ENCODE measurements at places on chromosomes 16 and 17.
A peak's percentile ranks its signal among the peaks of the same experiment; 100 is the strongest.

GRCh38 chr17:46951706-46952105 lies 27.3 kb downstream of the RPRML start:
- no peak for DNase-seq

DNA sequence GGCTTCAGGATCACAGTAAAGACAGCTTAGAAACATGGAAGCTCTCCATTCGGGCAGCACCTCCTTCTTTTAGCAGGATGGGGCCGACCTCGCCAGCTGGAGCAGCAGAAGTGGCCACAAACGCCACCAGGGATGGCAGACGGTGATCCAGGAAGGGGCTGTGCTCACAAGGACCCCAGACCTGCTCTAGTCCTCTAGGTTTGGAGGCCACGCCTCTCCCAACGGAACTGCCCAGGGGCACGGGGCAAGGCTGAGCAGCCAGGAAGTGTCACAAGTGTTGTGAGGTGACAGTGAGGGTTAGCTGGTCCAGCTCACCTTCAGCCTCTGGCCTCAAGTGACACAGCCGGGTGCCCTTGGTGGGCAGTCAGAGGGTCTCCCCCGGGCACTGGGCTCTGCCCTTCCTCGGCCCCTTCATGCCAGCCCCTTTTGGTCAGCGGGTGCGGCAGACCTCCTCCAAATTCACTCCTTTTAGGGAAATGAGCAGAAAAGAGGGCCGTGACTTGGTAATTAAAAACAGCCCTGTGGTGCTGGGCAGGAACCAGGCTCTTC lies 20.4 kb downstream of the CEP295NL start:
- DNase-seq, result no peak

- DNase-seq, result no peak
Observed at GRCh38 chr16:814974-815373, 14.4 kb upstream of the GNG13 start.

DNA sequence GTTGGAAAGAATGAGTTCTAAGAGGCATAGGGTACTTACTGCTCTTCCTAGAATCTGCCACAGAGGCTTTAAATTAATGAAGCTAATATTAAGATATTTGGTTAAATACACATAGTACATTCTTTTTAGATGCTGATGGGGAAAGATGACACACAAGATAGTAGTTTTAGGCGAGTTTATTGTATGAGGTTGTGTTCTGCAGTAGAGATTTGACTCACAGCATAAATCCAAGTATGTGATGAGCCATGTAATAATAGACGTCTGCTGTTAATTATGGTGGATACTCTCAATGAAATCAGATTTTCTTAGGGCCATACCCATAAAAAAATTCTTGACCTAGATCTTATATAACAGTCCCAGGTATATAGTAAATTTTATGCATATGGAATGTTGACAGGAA lies 8.0 kb downstream of the TNRC6C start:
- DNase-seq, result no peak

DNA sequence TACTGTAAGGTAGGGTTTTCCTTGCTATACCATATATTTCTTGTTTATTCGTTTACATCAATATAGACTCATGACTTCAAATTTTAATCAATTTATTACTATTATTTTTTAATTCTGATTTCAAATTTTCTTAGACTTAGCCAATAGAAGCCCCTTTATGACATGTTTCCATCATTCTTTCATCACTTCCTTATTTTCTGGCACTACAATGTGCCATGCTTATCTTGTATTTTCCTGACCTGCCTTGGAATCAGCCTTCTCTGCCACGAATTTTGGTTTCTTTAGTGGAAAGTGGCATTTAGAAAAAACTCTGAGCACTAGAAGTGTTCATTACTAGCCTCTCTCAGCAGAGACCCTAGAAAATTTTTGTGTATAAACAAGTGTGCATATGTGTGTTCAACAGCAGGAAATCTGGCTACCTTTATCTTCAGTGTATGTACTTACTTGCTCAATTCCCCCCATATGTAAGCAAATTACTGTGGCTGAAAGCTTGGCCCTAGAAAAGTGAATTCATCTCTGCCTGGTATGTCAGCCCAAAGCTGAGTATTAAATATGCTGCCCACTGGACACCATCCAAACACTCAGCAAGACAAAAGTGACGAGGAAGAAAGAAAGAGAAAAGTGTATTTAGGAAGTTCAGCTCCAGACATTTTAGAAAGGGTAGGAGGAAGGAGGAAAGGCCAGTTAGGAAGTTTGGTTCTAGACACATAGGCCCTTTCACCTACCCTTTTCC lies 4.0 kb downstream of the STXBP4 start:
- no peak for DNase-seq

- no peak for DNase-seq
Observed at GRCh38 chr17:46978489-46979146, 435 bp downstream of the RPRML start.

GRCh38 chr17:40545660-40546059 lies 19.6 kb downstream of the CCR7 start:
- DNase-seq, result no peak

DNA sequence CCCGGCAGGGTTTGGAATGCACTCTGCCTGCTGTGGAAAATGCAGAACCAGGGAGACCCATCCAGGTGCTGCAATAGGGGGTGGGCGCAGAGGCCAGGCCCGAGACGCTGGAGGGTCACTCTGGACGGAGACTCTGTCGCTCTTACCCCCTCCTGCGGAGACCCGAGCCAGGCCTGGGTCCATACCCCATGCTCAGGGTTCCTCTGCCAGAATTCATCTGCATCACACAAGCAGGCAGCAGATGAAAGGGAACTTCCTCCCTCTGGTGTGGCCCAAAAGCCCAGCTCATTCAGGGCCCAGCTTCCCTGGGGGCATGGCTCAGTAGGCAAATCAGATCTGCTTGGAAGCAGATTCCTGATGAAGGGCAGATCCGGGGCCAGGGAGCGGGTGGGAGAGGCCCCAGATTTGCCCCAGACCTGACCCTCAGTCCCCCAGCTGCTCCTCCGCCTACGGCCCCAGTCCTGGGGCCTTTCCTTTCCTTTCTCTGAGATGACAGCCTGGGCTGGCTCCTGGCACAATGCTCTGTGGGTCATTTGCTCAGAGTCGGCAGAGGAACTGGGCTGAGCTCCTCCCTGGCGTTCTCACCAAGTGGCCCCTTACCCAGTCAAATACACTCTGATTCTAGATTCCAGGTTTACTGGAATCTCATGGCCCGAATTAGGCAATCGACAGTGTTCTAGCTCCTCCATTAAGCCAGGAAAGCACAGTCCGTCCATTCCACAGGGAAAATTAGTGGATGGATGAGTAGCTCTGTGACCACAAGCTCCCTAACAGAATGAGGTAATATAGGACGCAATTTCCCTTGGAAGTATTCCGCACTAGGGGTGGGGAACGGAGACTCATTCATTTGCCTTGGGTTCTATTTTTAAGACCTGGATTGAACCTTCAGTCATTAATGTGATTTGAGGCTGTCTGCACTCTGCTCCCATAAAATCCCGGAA lies 19.1 kb upstream of the RASD1 start:
- DNase-seq, result no peak

- DNase-seq, result no peak
Observed at GRCh38 chr17:27423651-27424050, 32.6 kb upstream of the KSR1 start.

DNA sequence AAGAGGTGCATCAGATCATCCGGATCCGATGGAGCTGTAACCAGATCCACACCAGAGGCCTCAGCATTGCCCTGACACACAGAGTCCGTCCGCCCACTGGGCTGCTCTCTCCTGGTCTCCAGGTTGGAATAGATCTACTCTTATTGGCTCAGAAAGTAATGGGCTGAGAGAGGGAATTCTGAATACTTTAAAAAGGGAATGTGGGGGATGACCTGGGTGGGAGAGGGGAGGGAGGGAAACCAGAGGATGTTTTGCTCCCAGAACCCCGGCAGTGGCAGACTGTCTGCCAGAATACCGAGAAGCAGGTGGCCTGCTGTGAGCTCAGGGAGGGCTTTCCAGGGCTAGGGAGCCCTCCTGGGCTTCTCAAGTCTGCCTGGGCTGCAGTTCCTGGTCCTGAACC lies 126.5 kb downstream of the ENGASE start:
- no peak for DNase-seq

- peak; percentile 70 for DNase-seq
Observed at GRCh38 chr16:30052671-30053372, 12.7 kb upstream of the ALDOA start.

All from substantia nigra (tissue), 51 donors.